ENCODE measurements at places on chromosomes 7 and 10. TPM values are rescaled to one million over a fixed set of nuclear protein-coding genes. Genes with fewer than 3 reads are reported as not detected.

The ARL4A gene
- not detected for total RNA-seq

The PIK3AP1 gene
- total RNA-seq: 131 TPM

The LHPP gene
- total RNA-seq: 57.2 TPM

DNA sequence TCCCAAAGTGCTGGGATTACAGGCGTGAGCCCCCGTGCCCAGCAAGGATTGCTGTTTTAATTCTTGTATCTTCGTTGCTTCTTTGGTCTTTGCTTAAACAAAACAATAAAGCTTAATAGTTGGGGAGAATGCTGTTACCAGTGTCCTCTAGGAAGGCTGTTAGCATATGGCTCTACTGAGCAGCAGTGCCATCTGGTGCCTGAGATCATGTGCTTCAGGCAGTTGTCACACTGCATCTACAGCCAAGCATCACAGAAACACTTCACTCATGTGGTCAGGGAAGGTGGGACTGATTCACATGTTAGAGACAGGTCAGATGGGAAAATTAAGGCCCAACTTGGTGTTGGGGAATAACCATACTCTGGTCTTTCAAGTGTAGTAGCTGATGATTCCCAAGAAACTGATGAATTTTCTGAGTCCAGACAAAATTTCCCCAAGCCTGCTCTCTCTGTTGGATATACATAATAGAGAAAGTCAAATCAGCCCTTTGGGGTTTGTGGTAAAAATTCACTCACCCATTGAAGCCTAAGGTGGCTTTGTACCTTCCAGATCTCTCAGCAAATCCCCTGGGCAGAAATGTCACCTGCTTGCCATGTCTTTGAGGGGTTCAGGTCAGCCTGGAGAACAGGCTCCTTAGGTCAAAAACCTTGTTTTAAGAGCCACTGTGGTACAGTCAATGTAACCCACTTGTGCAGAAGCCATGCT is 28.4 kb downstream of the UBE2D4 start:
- peak; percentile 80 for DNase-seq

DNA sequence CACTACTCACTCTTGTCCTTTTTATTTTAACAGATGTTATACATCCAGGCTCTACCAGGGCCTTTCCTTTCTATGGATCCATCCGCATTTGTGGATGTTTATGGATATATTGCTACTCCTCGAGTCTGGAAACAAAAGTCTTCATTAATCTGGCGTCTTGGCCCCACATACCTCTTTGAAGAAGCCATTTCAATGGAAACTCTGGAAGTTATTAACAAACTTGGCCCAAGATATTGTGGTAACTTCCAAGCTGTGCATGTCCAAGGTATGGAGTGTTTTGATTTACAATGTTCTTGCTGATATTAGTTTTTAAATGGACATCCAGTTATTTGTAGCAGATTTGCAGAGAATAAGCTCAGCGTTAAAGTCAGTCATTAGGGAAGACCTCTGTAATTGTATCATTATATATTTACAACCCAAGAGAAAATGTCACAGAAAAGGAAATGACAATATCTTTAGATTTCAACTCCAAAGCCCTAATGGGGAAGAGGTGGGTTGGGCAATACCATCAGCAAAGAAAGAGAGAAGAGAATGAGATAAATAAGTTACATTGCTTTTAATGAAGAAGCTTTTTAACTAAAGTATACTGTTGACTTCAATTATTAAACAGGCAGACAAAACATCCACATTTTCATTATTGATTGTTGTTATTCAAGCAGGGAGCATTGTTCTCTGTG is 102.1 kb downstream of the WDFY4 start:
- DNase-seq: no peak

GRCh38 chr10:78010278-78010677 is 19.0 kb downstream of the POLR3A start:
- DNase-seq: no peak

The ASB10 gene
- total RNA-seq: not detected

DNA sequence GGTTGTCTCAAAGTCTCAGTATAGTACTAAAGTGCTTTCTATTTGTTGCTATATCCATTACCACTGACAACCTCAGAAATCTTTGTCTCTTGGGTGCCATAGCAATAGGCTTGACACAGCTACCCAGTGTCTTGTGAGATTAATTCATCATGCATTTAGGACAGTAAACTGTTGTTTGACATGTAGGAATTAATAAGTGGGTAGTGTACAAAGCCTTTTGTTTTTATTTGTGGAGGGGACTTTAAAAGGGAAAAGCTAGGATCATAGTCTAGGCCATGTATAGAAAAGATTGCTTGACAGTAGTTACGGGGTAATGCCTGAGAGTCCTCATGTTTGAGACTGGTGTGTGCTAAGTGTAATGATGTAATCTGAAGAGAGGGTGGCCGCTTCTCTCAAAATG is 102.6 kb upstream of the AGR3 start:
- no peak for DNase-seq

- DNase-seq: no peak
Observed at GRCh38 chr7:68868978-68869377, 729.3 kb upstream of the AUTS2 start.

The WDFY4 gene
- total RNA-seq: 144 TPM

- DNase-seq: peak; percentile 53
Observed at GRCh38 chr10:96747734-96748550, 27.6 kb upstream of the PIK3AP1 start.

DNA sequence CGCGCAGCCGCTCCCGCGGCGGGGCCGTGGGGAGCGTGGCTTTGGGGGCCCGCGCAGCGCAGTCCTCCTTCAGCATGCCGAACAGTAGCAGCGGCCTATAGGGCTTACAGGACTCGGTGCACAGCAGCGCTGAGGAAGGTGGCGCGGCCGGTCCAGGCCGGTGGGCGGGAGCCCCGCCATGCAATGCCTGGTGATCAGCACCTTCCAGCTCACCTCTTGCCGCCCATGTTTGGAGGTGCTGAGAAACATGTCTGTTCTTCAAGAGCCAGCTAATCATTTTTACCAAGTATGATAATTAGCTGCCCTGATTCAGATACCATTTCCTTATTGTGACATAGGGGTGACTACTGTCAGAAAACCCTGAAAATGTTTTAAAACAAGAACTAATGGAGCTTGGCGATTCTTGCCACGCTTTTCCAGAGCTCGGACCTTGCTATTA is 33.5 kb upstream of the SFTPD start:
- DNase-seq: no peak

DNA sequence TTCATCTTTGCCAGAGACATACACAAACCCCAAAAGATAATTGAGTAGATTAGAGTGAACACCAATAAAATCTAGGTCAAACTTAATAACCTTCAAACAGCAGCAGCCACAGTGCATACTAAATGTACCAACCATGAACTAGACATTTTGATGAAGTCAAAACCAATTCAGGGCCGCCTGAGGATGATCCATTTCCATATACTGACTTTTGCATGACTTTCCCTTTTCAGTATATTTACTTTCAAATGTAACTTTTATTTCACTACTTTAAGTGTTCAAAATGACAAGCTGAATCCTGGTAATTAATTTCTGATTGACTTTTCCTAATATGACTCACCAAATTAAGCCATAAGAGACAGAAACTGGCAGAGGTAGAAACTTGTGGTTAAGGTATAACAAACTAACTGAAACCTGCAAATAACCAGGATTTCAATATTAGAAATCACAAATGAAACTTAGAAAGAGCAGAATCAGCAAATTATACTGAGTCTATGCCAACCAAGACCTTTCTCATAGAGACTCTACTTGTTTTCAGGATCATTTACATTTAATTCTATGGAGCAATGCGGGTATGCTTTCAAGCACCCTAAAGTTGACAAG is 171.9 kb upstream of the LRRN3 start:
- DNase-seq: no peak

DNA sequence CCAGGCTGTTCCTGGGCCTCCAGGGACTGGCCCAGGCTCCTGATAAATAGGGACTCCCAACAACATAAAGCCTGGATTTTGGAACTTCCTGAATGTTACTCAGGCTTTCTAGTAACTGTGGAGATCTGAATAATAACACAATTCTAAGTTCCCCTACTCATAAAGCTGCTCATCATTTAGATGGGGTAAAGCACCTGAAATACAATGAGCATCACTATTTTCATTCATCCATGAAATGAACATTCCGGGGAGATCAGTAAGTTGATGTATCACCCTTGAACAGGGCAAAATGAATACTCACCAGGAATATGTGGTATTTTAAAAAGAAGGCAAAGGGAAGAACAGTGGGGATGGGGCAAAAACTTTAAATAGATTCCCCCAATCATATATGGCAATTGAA is 48.3 kb upstream of the ATRNL1 start:
- DNase-seq: no peak

DNA sequence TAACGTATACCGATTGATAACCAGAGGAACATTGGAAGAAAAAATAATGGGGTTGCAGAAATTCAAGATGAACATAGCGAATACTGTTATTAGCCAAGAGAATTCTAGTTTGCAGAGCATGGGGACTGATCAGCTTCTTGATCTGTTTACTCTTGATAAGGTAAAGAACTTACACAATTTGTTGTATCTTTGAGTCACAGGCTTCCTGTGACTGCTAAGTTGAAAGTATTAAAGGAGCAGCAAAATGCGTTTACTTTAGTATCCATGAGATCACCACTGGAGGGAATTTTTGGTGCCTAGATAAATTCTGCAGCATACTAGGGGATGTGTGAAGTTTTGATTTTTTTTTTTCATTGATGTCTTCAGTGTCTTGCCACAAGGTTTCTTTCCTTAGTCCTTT is 103.6 kb downstream of the BTAF1 start:
- DNase-seq: no peak

DNA sequence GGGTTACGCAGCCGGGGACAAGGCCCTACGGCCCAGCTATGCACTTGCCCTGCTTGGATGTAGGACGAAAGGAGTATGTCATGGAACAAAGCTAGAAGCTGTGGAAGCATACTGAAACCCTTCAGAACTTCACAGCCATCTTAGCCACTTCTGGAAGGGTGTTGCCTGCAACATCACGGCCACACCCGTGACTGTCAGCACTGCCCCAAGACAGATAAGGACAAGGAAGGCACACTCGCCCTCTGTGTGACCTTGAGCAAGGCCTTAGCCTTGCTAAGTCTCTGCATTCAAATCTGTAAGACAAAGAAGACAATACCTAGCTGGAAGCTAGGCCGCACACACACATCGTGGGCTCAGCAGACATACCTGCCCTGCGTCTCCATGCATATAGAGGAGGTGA is 352.5 kb upstream of the MGMT start:
- no peak for DNase-seq

Measured in Karpas-422 (cell line).